Effector memory CD4-positive, alpha-beta T cell (primary cell): ENCODE measurements at places on chromosomes 5 and 9.

DNA sequence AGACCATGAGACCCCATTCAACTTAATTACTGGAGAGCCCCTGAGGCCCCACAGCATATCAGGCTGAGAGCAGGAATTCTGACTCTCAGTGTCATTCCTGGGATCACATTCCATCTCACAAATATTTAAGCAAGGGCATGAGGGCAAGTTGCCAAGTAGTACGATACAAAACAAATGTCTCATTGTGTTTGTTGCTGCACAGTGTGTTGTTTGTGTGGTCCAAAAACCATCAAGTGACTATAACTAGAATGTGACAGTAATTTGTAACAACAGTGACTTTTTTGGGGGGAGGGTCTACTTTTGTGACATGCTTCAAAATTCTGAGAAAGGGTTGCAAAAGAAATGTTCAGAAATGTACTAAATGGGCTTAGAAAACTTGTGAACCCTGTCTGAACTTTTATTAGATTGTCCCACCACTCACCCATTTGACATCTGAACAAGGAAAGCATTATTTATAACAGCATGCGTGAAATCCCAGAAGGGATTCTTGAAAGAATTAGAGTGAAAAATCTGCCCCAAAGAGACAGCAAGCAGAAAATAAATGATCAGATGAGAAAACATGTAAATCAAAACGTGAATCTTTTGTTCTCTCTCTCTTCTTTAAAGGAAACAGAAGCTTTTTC lies 347.0 kb downstream of the NTRK2 start:
- no peaks in the 10 kb centered on the region for H3K27me3 ChIP-seq
- H3K4me3 ChIP-seq, result no peak overlapping the region
- H3K27ac ChIP-seq, result no peak overlapping the region
- H3K4me1 ChIP-seq, result no peaks in the 10 kb centered on the region

DNA sequence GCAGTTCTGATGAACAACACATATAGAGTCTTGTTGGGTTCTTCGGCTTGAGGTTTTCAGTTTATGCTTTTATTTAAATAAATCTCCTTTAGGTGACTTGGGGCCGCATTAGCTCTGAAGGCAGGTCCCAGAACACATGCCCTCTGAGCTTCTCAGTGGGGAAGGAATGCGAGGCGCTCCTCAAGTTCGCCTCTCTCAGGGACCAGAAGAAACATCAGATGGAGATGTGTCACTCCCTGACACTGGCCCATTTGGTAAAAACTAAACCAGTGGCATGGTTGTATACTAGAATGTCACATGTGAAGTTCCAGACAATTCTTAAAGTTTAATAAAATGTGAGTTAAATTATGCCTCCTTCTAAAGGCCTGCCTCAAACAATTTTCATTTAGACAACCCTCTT lies 1.9 kb downstream of the MACROH2A1 start:
- H3K36me3 ChIP-seq, result no peaks in the 10 kb centered on the region
- peaks cover 13% of the 10 kb centered on the region for H3K4me1 ChIP-seq
- H3K27ac ChIP-seq, result no peak overlapping the region
- H3K27me3 ChIP-seq, result no peaks in the 10 kb centered on the region

DNA sequence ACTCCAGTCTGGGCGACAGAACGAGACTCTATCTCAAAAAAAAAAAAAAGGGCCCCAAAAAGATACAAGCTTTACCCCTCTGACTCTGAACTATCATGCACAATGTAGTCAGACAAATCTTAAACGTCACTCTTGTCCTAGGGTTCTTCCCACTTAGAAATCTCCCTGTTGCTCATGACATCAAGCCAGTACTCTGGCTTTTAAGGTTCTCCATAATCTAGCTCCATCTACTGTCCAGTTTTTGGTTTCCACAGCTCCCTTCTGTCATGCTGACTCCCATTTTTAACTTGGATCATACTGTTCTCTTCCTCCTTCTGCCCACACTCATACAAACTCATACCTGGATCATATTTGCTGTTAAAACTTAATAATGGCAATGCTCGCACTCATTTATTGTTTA lies 156.7 kb upstream of the TLX3 start:
- no peaks in the 10 kb centered on the region for H3K27me3 ChIP-seq
- no peak for DNase-seq
- H3K36me3 ChIP-seq, result no peaks in the 10 kb centered on the region
- H3K4me3 ChIP-seq, result no peak overlapping the region
- no peaks in the 10 kb centered on the region for H3K4me1 ChIP-seq
- no peak overlapping the region for H3K27ac ChIP-seq

DNA sequence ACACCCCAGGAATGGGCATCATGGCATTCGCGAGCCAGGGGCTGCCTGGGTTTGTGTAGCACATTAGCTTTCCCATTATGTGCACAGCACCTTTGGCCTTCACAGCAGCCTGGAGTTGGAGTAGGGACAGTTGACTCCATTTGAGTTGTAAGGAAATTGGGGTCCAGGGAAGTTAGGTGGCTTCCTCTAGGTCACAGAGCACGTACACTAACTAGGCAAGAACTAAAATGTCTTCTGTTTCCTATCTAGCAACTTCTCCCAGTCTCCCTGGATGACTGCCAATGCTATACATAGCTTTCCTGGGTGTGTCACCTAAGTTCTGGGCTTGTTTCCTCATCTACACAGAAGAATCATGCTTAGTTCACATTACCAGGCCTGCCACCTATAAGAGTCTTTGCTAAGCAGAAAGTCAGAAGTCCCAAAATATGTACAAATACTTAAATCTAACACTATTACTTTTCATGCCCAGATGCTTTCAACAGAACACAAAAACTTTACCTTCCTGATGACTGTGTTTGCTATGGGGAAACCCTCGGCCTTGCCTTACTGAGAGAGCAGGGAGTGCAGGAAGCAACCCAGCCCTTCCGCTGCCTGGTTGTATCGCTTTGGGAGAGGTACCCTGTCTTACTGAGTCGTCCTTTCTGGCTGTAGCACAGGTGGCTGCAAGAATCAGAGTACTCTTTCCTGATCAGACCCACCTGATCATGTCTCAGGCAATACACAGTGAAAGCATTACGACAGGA lies 12.0 kb downstream of the MACROH2A1 start:
- H3K36me3 ChIP-seq, result peaks cover 36% of the 10 kb centered on the region
- no peaks in the 10 kb centered on the region for H3K27me3 ChIP-seq
- H3K4me3 ChIP-seq, result no peak overlapping the region
- H3K4me1 ChIP-seq, result no peaks in the 10 kb centered on the region
